DMS 273 treated with DMSO at 0.1 percent for 48 hours (cell line): ENCODE measurements at places on chromosomes 7 and 10.

GRCh38 chr7:132347858-132348257, 228.4 kb downstream of the PLXNA4 start:
- DNase-seq: no peak

- DNase-seq: no peak
These were observed 304.1 kb upstream of the ZNF32 start for GRCh38 chr10:43952760-43953159.

- DNase-seq: no peak
These were observed 8.6 kb upstream of the CPED1 start for GRCh38 chr7:120979765-120980499.

- DNase-seq: no peak
These were observed 10.8 kb downstream of the ANTXRL start for GRCh38 chr10:46297406-46298204.

- DNase-seq: no peak
These were observed 8.8 kb upstream of the EPHB4 start for GRCh38 chr7:100835903-100836811.

GRCh38 chr10:97740613-97741012, 3.7 kb downstream of the ZFYVE27 start:
- no peak for DNase-seq
